NCI-H2081 (cell line): ENCODE measurements at places on chromosomes 2 and 18.

DNA sequence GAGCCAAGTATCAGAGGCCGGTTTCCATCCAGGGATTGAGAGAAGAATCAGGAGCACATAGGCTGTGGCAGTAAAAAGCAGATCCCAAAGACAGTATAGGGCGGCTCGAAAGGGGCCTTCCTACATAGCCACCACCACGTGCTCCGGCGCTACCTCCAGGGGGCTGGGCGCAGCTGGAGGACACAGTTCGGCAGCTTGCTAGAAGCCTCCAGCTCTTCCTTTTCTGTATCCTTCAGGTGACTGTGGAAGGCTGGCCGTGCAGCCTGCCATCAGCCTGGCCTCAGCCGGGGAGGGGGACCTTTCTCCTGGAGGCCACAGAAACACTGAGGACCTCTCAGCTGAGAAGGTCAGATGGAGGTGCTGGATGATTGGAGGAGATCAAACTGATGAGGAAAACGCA lies 183.6 kb upstream of the GLI2 start:
- DNase-seq = no peak

GRCh38 chr2:235141411-235142128 lies 189.8 kb downstream of the SH3BP4 start:
- DNase-seq = no peak

- no peak for DNase-seq
Measured at GRCh38 chr2:45121236-45121927, 112.1 kb upstream of the SIX2 start.

- no peak for DNase-seq
Measured at GRCh38 chr18:75324686-75325257, 102.7 kb downstream of the SMIM21 start.

- no peak for DNase-seq
Measured at GRCh38 chr2:220787251-220787650, 784.9 kb downstream of the EPHA4 start.

DNA sequence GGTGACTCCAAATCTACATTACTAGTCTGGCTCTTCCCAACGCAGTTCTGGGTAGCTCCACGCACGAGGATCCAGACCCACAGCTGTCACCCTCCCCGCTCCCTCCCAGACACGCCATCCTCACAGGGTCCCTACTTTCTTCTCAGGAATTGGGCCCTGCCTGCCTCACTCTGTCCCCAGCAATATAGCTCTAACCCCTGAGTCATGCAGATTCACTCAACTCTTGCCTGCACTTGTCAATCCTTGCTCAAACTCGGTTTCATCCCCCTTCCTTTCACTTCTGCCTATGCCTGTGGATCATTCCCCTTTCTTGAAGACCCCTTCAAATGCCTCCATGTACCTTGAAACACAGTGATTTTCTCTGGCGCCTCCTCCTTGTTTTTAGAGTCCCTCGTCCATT lies 5.0 kb downstream of the ST8SIA5 start:
- DNase-seq = no peak

GRCh38 chr2:236993286-236993685 lies 92.4 kb upstream of the COPS8 start:
- DNase-seq = no peak

DNA sequence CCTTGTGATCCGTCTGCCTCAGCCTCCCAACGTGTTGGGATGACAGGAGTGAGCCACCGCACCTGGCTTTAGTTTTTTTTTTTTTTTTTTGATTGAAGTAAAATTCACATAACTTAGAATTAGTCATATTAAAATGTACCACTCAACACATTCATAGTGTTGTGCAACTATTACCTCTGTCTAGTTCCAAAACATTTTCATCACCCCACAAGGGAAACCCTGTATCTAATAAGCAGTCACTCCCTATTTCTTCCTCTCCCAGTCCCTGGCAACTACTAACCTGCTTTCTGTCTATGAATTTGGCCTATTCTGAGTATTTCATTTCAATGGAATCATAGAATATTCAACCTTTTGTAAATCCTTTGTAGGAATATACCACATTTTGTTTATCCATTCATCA lies 123.9 kb upstream of the FAM117B start:
- no peak for DNase-seq

DNA sequence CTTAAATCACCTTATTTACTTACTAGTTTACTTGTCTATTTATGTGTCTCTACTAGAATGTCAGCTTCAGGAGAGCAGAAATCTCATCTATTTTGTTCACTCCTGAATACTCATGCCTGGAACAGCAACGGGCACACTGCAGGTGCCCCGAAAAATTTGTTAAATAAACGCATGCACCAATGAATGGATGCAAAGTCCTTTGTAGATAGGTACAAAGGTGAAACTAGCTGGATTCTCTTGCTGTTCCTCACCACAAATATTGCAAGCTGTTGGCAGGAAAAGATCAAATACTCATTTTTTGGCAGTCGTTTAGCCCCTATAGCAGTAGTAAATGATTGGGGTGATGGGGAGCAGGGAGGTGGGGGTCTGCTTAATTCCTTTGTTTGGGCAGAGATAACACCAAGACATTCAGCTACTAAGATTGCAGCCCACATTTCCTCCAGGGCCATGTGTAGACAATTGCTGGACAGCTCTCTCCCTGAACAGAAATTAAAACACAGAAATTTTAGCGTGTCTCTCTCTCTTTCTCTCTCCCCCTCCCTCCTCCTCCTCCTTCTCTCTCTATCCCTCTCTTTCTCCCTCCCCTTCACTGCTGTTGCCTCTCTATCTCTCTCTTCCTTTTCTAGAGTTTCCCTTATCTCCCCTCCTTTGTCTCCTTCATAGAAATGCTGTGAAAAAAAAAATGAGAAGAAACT lies 5.4 kb downstream of the MARCHF4 start:
- no peak for DNase-seq

GRCh38 chr2:29119211-29119610 lies 4.0 kb downstream of the CLIP4 start:
- DNase-seq = no peak

DNA sequence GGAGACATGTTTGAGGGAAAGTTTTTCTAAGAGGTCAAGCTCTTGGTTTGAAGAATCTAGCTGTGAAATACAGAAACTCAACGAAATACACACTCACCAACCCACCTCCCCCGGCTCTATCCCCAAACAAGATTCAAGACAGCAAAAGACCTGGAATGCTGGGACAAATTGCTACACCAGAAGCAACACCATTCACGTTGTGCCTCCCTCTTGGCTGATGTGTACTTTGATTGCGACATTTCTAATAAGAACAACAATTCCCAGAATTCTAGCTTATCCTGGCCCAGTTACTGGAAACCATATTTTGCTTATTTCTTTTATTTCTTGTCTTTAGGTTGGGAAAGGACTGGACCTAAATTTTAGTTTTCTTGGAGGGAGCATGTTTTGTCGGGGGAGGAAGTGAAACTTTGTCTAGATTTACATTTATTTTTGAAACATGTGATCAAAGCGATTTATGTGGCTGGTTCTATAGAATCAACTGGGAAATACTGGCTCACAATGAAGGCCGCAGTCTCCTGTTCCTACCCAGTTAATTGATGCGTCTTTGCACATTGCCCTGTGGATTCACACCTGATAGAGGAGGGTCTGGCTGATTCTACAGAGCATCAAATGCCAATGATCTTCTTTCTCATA lies 29.6 kb upstream of the LPIN1 start:
- no peak for DNase-seq

GRCh38 chr2:57440437-57440836 lies 606.2 kb upstream of the VRK2 start:
- DNase-seq = no peak

GRCh38 chr18:58756148-58756547 lies 84.9 kb downstream of the MALT1 start:
- no peak for DNase-seq

DNA sequence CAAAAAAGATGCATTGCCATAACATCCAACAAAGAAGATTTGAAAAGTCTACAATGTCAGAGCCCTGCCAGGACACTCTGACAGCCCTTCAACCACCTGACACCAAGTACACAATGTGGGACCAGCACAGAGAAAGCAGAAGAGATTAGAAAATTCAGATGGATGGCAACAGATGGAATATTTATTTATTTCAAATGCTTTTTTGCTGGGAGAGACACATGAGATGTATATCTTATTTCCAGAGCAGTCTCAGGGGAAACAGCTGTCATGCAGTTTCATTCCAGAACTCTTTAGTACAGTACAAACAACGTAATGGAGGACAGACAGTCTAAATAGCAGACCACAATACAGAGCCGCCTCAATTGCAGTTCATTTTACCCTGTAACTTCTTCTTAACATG lies 110.1 kb downstream of the MAIP1 start:
- no peak for DNase-seq

DNA sequence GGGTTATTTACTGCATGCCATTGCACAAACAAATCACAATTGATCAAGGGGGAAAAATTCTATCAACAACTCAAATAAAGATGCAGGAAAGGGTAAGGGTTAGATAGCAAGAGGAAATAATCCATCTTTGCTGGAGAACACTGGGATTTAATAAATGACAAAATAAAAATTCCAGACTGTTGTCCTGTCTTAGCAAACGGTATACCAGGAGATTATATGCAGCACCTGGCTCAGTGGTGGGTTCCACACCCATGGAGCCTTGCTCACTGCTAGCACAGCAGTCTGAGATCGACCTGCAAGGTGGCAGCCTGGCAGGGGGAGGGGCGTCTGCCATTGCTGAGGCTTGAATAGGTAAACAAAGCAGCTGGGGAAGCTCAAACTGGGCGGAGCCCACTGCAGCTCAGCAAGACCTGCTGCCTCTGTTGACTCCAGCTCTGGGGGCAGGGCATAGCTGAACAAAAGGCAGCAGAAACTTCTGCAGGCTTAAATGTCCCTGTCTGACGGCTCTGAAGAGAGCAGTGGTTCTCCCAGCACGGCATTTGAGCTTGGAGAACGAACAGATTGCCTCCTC lies 296.5 kb upstream of the THSD7B start:
- DNase-seq = peak; percentile 55

- no peak for DNase-seq
Measured at GRCh38 chr2:23385351-23385747, 370 bp downstream of the KLHL29 start.

GRCh38 chr18:48920408-48921038 lies 30.2 kb downstream of the SMAD7 start:
- no peak for DNase-seq

DNA sequence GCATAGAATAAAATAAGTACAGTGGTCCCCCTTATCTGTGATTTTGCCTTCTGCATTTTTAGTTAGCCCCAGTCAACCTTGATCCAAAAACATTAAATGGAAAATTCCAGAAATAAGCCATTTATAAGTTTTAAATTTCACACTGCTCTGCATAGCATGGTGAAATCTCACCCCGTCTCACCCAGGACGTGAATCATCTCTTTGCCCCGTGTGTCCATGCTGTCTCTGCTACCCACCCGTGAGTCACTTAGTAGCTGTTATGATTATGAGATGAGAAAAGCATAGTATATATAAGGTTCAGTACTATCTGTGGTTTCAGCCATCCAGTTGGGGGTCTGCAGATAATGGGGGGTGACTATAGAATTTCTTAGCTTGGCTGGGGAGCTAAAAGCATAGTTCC lies 67.3 kb downstream of the RHBDD1 start:
- DNase-seq = no peak

DNA sequence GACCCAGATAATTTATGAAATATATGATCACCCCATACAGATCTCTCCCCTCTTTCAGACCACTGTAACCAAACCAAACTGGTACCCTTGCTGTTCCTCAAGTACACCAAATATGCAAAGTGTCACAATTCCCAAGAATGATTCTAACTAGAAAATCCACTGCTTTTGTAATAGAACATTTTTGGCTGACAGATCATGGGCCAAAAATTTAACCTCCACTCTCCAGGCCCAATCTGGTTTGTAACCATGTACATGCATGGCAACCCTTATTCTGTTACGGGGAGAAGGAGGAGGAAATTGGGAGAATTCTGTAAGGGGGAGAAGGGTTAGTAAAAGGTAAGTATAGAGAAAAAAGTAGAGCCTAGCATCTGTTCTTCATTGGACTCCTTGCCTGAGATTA lies 62.0 kb downstream of the IKZF2 start:
- DNase-seq = no peak

DNA sequence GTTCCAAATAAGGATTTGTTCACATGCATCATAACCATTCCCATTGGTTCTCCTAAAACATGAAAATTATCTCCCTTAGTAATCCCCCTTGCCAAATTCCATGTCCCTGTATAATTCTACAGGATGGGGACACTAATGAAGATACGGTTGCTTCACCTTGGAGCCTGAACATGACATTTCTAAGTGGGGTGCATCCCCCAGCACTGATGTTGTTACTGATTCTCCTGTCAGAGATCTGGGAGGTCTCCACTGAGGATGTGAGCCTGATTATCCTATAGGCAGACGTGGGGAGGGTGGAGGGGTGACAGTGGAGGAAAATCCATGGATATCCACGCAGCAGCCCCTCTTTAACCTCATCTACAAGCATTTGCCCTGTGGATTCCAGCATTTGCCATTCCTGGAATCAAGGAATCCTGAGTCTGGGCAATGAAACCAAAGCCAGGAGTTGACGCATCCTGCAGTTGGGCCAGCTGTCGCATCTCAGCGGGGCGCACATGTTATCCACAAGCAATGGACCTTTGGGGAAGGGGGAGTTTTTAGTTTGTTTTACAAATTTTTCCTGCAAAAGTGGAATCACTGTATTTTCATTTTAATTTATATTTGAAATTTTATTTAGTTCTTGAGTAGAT lies 57.3 kb downstream of the HK2 start:
- no peak for DNase-seq

- DNase-seq = no peak
Measured at GRCh38 chr2:65182570-65182969, 45.1 kb upstream of the ACTR2 start.

GRCh38 chr2:202690321-202690900 lies 55.6 kb downstream of the FAM117B start:
- no peak for DNase-seq
